Progenitor cell of endocrine pancreas (in vitro differentiated cells): ENCODE measurements at places on chromosomes 12 and 14.

GRCh38 chr12:91967590-91967989, 178.1 kb downstream of the BTG1 start:
- DNase-seq: no peak

GRCh38 chr12:86193931-86194330, 62.3 kb downstream of the MGAT4C start:
- DNase-seq: no peak

- DNase-seq: no peak
Measured at GRCh38 chr14:42980419-42980818, 1373.7 kb downstream of the LRFN5 start.

DNA sequence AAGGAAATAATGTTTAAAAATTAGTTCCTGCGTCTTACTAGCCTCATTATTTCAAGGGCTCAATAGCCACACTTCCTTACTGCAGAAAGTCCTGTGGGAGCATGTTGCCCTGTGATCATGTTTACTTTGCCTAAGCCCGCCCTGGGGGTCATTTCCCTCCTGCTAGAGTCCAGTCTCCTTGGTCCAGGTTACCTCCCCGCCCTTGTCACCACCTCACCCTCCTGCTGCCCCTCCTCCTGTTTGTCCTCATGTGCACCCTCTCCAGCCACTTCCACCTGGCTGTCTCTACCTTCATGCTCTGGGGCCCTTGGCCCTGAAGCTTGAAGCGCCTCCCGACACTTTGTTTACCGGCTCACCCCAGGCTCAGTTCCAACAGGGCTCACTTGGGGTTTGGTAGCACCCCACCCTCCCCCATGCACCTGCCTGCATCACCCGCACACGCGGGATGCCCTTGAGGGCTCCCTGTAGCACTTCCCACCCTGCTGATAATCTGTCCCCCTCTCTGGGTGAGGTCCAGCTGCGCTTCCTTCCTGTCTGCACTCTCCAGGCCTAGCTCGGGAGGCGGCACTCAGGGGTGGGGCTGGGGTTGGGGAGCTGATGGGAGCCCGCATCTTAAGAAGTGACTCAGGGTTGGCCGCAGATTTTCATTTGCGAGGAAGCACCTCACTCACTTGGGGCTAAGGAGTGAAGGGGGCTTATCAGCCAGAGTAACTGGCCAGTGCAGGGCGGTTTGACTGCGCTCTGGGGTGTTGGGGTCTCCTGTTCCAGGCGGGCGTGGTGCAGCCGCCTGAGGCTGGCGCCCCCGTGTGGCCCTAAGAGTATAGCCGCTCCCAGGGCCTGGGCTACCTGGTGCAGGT, 40.1 kb downstream of the SMIM41 start:
- DNase-seq: peak; percentile 63

- DNase-seq: no peak
Measured at GRCh38 chr14:53355581-53356112, 202.5 kb upstream of the DDHD1 start.
